ENCODE measurements at places on chromosomes 3 and 15. TPM values are rescaled to one million over a fixed set of nuclear protein-coding genes. Genes with fewer than 3 reads are reported as not detected.

- DNase-seq = no peak
These were observed 21.8 kb upstream of the PTX3 start for GRCh38 chr3:157414861-157415260.

GRCh38 chr3:37029111-37029510 lies 35.8 kb downstream of the MLH1 start:
- DNase-seq = no peak

GRCh38 chr3:191020730-191021396 lies 158.4 kb upstream of the GMNC start:
- no peak for DNase-seq

DNA sequence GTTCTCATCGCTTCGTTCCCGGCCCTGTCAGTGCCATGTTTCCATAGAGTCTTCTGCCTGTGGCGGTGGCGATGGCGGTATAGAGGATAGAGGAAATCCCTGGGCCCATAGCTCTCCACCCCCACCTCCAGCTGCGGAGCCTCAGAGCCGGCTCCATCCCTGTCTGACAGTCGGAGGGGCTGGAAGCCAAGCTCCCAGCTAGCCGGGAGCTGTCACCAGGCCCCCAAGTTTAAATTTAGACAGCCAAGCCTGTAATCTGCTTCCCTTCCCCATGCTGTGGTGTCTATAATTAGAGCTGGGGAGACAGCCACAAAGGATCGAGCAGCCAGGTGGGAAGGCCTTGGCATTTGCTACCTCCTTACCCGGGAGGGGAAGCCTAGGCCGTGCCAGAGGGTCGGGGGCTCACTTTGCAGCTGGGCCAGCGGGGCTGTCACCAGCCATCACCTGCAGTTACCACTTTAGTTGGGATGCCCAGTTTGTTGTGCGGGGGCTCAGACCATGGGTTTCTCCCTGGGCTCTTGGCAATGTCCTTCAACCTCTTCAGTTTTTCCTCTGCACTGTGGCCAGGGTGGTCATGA lies 56.3 kb upstream of the SEC13 start:
- DNase-seq = no peak

GRCh38 chr3:173826416-173826815 lies 428.9 kb downstream of the NLGN1 start:
- no peak for DNase-seq

GRCh38 chr3:183182732-183183610 lies 20.4 kb upstream of the LAMP3 start:
- no peak for DNase-seq

GRCh38 chr3:55661571-55661970 lies 174.5 kb upstream of the WNT5A start:
- no peak for DNase-seq

DNA sequence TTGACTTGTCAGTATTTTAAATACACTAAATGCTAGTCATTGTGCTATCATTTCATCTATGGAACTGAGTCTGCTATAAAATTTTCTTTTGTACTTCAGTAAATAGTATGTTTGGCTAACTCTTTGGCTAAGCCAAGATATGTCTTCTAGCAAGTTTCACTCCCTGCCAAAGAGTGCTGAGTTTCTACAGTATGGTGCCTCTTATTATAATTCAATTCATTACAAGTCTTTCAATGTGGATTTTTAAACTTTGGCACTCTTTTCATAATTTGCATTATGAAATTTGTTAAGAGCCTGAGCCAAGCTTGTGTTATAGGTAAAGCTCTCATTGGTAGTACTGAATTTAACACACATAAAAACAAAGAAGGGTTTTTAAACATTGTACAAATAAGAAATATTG lies 24.4 kb downstream of the MORC1 start:
- DNase-seq = no peak

DNA sequence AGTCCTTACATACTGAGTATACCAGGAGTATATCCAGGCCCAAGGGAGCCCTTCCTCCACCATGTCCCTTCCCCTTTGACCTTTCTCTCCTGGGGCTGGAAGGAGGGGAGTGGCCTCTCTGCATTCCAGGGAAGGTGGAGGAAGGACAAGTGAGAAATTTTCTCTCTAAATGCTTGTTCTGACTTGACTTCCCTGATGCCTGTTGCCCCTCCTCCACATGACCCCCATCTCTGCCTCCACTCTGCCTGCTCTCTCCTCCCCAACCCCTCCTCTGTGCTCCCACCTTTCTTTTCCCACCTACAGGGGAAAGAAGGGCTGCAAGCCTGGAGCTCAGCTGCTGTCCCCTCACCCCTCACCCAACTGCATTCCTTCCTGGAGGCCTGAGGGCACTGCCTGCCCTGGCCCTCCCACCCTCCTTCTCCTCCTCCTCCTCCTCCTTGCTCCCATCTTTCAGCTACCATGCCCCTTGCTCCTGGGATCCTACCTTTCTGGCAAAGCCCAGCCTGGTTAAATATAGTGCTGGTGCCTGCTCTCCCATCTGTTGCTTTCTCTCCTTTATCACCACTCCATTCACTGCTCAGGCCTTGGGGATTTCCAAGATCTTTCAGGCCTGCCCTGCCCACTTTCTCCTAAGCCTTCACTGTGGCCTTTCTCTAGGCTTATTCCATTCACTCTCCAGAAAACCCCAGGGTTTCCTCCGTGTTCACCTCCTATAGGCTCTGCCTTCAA lies 8.5 kb upstream of the DAG1 start:
- no peak for DNase-seq

- no peak for DNase-seq
These were observed 216.4 kb downstream of the FOXP1 start for GRCh38 chr3:71366988-71367604.

DNA sequence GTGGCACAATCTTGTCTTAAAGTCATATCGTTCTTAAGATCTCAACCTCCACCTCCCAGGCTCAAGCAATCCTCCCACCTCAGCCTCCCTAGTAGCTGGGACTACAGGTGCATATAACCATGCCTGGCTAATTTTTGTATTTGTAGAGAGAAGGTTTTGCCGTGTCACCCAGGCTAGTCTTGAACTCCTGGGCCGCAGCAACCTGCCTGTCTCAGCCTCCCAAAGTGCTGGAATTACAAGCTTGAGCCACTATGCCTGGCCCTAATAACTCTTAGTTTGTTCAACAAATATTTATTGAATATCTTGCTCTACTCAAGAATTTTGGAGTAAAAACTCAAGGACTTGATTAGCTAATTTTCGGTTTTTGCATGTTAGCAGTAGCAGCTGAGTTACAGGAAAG lies 19.4 kb upstream of the EDEM1 start:
- no peak for DNase-seq

- DNase-seq = no peak
These were observed 82.5 kb downstream of the ADAM10 start for GRCh38 chr15:58666957-58667356.

- DNase-seq = no peak
These were observed 61.7 kb downstream of the TGFBR2 start for GRCh38 chr3:30668051-30668609.

DNA sequence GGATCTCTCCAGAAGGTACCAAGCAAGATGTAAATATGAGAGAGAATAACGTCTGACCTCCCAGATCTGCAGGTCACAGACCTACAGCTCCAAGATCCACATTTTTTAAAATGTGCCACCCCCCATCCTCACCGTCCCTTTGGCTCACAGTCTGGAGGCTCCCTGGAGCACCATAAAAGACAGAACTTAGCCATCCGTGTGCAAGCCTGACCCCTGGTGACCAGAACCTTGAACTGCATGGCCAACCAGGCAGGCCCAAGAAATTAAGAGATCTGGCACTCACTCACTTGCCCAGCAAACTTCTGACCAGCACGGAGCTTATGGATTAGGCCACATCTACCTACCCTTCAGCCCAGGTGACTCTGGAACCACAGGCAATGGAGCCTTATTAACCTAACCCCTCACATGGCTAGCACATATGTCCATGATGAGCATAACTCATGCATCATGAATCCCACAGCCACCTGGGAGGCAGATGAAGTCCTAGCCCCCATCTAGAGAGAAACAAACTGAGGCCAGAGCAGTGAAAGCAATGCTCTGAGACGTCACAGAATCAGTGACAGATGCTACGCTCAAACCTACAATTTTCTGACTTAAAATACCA lies 275.3 kb downstream of the UACA start:
- peak; percentile 82 for DNase-seq

DNA sequence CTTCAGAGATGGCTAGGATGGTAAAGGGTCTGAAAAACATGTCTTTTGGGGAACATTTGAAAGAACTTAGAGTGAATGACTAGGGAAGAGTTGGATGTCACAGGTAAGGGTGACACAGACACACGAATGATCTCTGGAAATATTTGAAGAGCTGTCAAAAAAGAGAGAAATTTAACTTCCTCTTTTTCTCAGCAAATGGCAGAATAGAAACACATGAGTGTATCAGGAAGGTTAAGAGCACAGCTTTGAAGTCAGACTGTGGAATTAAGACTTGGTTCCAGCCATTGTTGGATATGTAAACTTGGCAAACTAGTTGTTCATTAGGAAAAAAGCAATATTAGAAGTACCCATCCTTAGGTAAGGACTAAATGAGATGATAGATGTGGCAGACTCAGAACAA lies 117.7 kb downstream of the IMPG2 start:
- no peak for DNase-seq

- DNase-seq = no peak
These were observed 46.5 kb downstream of the CYFIP1 start for GRCh38 chr15:22933641-22934061.

DNA sequence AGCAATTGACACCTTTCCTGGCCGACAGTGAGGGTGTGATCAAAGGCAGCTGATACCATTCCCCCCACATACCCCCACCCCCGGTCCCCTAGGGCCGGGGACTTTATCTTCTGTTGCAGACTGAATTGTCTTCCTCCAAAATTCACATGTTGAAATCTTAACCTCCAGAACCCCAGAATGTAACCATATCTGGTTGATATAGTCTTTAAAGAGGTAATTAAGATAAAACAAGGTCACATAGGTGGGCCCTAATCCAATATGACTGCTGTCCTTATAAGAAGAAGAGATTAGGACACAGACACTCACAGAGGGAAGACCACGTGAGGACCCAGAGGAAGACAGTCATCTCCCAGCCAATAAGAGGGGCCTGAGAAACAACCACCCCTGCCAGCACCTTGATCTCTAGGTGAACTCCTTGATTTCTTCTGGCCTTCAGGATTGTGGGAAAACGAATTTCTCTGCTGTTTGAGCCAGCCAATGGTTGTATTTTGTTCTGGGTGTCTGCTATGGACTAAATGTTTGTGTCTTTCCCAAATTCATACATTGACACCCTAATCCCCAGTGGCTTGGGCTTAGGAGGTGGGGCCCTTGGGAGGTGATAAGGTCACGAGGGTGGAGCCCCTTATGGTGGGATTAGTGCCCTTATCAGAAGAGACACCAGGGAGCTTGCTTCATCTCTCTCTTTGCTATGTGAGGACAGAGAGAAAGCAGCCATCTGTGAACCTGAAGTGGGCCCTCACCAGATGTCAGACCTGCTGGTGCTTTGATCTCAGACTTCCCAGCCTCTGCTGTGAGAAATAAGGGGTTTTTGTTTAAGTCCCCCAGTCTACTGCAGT lies 144.0 kb downstream of the CHSY1 start:
- DNase-seq = no peak

DNA sequence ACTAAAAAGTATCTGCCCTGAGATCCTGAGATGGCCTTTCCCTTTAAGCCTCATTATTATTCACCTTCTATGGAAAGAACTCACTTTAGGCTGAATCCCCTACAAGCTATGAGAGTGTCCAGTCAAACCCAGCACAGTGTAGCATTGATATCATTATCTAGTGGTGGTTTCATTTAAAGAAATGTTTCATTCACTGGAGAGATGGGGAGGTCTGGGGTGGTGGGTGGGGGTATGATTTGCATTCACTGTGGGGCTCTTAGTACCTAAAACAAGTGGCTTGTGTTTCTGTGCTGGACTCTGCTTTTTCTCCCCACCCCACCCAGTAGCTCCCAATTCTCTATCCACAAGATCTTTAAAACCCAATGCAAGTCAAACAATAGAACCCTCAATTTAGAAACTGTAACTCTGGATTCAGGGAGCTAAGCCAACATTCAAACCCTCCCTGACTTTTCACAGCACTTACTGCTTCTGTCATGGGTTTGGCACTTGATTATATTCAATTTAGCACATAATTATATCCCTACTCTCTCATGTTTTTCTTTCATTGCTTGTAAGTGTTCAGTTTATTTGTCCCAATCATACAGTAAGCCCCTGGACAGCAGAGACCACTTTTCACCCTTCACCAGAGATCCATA lies 310.5 kb upstream of the THBS1 start:
- DNase-seq = no peak

DNA sequence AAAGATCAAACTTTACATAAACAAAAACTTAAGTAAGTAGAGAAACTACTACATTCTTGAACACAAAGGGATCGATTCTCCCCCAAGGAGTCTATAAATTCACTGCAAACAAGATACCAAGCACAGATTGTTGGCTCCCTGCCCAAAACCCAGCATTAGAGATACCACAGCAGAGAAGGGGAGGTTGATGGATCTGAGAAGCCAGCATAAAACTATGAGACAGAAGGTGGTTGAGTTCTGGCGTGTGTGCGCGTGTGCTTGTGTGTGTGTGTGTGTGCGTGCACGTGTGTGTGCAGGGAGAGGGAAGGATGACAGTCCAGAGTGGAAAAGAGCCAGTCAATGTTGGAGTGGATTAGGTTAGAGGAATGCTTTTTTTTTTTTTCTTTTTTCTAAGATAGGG lies 143.2 kb upstream of the PRR20G start:
- DNase-seq = peak; percentile 37

DNA sequence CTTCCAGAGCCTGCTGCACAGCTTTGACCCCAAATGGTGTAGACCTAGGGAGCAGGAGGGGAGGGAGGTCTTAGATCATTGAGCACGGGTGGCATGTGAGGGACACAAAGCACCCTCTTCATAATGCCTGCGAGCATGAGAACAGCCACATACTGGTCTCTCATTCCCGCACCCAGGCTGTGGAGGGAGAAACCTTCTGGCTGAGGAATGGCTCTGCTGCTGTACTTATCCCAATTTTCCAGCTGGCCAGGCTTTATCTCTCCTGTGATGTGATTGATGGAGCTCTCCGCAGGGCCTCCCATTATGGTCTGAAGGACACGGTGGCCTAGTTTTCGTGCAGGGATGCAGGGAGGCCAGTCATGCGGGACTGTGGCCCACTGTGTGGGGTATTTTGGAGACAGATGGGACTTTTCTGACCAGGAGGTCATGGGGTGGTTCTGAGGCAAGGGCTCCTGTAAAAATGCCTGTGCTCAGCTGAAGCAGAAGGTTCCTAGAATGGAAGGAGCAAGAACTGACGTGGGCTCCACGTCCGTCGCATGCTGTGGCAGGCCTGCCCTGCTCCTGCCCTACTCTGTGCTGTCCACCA lies 251.5 kb downstream of the PLCL2 start:
- no peak for DNase-seq

- DNase-seq = no peak
These were observed 11.5 kb upstream of the MB21D2 start for GRCh38 chr3:192929146-192929545.

GRCh38 chr3:54712539-54712938 lies 215.3 kb downstream of the LRTM1 start:
- DNase-seq = no peak

Gene PPM1L
- 50.2 TPM for total RNA-seq

Gene DPPA4
- total RNA-seq = not detected

Gene MON1A
- total RNA-seq = 13.8 TPM

Gene LRRK1
- total RNA-seq = 7.1 TPM

Gene STAB1
- 120 TPM for total RNA-seq

Gene SELENOS
- 62.1 TPM for total RNA-seq

Gene TMEM212
- not detected for total RNA-seq

Gene KNG1
- total RNA-seq = not detected

Gene ABCC5
- 23.2 TPM for total RNA-seq

Gene CHST13
- total RNA-seq = not detected

Measured in sigmoid colon (tissue), 7 donors.